ENCODE measurements at places on chromosomes 4 and X.

- DNase-seq, result no peak
These were observed 266.1 kb upstream of the GPC4 start for GRCh38 chrX:133681421-133681820.

DNA sequence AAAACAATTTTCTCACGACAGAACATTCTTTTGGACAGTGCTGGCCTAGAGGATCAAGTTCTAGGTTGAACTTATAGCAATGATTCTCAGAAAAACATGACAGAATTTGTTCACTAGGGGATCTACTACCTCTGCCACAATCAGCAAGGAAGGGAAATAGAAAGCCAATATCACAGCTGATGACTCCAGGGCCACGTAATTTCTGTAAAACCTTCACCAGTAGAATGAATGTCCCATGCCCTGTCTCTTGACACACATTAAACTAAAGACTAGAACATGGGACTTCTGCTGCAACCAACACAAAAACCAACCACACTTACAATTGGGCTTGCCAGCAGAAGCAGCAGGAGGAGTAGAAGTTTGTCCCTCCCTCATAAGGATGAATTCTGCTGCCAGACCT is 86.0 kb upstream of the NPFFR2 start:
- DNase-seq, result no peak

- no peak for DNase-seq
These were observed 32.6 kb upstream of the STOX2 start for GRCh38 chr4:183872531-183872930.

DNA sequence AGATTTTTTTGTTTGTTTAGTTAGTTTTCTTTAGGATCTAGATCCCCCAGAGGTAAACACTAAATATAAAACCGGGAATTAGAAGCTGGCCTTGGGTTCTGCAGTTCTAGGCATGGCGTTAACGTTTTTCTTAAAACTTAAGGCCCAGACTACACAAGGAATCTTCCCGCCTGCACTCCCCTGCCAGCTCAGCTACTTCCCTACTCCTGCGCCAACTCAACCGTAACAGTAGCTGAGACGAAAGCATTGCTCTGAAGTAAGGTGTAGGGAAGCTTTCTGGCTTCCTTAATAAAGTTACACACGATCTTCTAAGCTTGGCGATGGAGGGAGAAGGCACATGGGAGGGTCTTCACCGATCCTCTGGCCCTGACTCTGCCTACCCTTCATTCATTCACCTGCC is 37.1 kb downstream of the CPE start:
- no peak for DNase-seq

- DNase-seq, result no peak
These were observed 32.9 kb downstream of the PHKA2 start for GRCh38 chrX:18951032-18951431.

- no peak for DNase-seq
These were observed 8.2 kb downstream of the RTL3 start for GRCh38 chrX:78650906-78651437.

DNA sequence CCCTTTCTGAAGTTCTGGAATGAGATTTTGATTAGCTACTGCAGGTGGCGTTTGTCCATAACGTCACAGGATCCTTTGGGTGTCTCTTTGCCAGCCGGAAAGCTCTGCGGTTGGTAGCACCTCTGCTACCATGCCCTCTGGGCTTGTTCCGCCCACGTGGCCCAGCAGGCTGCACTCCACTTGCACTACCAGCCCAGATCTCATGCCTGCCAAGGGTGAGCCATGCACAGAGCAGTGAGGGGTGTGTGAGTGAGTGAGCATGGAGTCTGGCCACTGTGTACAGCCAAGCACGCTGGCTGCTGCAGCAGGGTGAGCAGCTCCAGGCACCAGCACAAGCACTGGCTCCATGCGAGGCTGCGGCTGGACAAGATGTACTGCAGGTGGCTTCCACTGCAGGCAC is 6.6 kb upstream of the HNRNPD start:
- no peak for DNase-seq

DNA sequence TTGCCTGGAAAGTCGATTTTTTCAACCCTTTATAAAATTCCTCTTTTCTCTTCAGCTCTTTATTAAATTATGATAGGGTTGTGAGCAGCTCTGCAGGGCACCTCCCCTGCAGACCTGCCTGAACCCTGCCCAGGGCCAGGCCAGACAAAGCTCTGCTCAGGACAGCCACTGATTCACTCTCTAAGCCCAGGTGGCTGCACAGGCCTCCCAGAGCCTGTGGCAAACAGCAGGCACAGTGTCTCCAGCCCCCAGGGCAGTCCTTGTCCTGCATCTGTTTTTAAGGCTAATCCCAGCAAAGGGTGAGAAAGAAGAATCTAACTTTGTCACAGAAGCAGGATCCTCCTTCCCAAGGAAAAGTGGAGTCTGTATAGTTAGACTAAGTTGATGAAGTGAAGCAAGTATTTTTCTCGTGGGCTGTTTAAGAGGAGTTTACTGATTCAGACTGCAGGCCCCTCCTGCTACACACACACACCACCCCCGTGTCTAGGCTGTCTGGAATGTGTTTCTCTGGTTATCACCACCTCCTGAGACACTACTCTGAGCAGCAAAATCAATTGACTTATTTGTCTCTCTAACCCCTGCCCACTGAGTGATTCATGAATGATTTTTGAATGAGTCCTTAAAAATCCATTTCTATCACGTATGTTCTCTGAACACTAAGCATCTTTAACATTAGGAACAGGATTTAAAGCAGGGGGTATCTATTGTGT is 101.7 kb downstream of the CHIC2 start:
- no peak for DNase-seq

GRCh38 chrX:53584891-53585290 is 101.6 kb downstream of the HUWE1 start:
- DNase-seq, result no peak

DNA sequence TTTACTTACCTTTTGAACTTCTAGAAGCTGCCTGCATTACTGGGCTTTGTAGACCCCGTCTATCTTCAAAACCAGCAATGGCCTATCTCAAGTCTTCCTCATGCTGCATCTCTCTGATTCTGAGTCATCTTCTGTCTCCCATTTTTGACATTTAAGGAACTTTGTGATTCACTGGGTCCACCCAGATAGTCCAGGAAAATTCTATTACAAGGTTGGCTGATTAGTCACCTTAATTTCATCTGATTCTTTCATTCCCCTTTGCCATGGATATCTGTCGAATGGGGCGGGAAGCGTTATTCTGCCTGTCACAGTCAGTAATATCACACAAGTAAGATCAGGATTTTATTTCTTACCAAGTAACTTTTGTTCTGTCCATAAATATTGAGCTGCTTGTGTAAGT is 618.0 kb downstream of the CCSER1 start:
- DNase-seq, result no peak

DNA sequence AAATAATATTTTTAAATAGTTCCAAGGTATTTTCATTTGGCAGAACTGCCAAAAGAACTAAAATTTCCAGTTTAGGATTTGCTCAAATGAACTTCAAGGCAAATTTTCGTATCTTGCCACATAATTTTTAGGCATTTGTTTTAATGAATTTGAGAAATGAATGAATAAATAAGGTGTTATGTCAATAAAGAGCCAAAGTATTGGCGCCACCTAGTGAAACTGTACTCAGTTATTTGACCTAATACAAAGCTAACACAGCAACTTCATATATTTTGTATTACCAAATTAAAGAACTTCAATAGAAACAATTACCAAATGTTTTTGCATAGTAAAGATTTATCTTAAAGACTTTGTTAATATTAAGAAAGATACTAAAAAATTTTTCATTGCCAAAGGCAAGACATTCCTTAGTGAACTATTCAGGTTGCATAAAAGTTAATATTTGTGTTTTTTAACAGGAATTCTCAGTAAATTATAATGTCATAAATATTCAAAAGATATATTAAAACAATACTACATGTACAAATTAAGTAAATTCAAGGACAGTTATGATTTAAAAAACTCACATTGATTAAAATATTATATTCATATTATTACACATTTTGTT is 50.3 kb downstream of the STPG2 start:
- DNase-seq, result no peak

- DNase-seq, result no peak
These were observed 25.7 kb downstream of the ARL9 start for GRCh38 chr4:56531149-56531770.

DNA sequence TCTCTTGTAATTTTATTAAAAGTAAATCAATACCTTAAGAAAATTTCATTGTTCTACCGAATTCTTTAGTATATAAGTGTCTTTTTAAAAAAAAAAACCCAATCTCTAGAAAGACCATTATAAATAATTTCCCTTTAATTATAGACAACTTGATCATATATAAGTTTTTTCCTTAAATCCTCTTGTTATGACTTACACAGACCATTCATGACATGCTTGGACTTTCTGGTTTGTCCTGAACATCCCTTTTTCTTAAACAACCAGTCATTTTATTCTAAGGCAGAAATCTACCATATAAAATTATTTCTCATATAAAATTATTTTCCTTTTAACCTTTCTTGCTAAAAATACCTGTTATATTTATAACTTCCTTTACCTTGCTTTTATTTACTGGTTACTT is 15.4 kb upstream of the FHDC1 start:
- DNase-seq, result no peak

- no peak for DNase-seq
These were observed 133.2 kb upstream of the ADAMTS3 start for GRCh38 chr4:72701987-72702819.

GRCh38 chr4:972651-973424 is 531 bp downstream of the DGKQ start:
- DNase-seq, result no peak

DNA sequence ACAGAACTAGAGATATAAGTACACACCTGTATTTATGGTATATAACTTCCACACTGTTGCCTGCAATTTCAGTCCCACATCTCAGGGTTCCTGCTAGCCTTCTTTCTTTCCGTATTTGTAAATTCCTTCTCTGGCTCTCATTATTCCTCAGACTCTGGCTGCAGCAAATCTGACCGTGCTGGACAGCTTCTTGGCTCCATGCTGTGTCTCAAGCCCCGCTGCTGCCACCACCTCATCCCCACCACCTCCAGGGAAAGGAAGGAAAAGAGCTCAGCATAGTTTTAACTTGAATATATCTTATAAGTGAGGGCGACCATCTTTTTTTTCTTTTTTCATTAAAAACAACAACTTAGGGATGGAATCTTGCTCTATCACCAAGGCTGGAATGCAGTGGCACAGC is 155.6 kb upstream of the CXCL13 start:
- no peak for DNase-seq

DNA sequence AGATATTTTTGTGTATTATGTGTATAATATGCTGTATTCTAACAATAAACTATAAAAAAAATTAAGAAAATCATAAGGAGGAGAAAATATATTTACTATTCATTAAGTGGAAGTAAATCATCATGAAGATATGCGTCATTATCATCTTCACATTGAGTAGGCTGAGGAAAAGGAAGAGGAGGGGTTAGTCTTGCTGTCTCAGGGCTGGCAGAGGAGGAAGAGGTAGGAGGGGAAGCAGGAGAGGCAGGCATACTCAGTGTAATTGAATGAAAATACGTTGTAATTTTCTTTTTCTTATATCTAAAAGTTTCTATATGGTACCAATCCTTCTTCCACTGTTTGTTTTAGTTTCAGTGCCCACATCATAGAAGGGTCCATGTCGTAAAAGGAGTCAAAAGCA is 9.8 kb upstream of the TMEM185A start:
- DNase-seq, result no peak

DNA sequence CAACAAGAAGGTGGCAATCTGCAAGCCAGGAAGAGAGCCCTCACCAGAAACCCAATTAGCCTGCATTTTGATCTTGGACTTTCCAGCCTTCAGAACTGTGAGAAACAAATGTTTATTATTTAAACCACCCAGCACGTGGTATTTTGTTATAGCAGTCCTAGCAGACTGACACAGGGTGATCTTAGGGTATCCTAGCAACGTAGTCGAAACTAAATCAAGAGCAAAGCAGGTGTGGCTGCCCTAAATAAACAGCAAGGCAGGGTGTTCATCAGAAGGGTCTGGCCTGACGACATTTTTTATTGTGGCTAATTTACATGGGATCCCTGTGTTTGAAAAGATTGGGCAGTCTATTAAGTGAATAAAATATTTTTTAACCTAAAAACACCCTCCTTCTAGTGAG is 198.8 kb downstream of the VEGFC start:
- no peak for DNase-seq

GRCh38 chr4:1098311-1098925 is 14.9 kb downstream of the RNF212 start:
- DNase-seq, result peak; percentile 6

GRCh38 chr4:2402941-2403340 is 15.5 kb downstream of the ZFYVE28 start:
- DNase-seq, result no peak

- no peak for DNase-seq
These were observed 314.2 kb upstream of the PUDP start for GRCh38 chrX:7462110-7462509.

GRCh38 chr4:35982318-35982717 is 262.0 kb downstream of the ARAP2 start:
- DNase-seq, result no peak

GRCh38 chr4:3417448-3417847 is 24.3 kb upstream of the HGFAC start:
- no peak for DNase-seq

DNA sequence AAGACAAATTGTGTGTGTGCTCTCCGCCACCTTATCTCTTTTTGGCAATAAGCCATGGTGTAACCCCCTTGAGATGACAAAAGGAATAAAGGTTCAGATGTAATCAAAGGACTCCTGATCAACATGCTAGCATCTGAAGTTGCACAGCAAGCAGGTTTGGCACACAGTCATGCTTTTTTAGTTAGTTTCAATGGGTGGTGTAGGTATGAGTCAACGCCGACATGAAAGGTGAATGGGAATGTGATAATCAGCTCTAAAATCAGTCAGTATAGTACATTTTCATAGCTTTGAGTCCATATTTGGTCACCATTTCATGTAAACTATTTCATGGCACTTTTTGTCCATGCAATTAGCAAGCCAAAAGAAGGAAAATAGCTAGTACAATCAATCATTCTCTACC is 50.4 kb upstream of the ETNPPL start:
- DNase-seq, result no peak

- DNase-seq, result no peak
These were observed 11.8 kb upstream of the PDGFC start for GRCh38 chr4:156983366-156983765.

DNA sequence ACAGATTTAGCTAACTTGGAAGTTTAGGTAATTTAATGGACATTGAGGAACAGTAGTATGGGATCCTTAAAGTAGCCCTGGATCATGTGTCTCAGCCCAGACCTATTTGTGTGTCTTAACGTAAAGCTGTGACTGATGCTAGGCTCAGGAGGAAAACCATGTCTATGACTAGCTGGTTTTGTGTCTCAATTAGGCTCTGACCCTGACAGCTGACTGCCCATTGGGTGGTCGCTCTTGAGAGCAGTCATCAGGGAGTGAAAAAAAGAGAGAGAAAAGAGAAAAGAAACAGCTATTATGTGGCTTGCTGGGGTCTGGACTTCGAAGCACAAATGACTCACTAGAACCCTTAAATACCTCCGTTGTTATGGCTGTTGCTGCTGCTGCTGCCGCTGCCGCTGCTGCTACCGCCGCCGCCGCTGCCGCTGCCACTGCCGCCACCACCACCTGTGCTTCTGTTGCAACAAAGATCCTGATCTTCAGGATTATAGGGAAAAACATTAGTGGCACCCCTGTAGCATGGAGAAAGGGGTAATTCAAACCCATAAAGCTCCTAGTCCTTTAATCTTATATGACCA is 70.7 kb downstream of the GSPT2 start:
- DNase-seq, result no peak

GRCh38 chrX:13026877-13027652 is 17.4 kb downstream of the FAM9C start:
- DNase-seq, result no peak

- no peak for DNase-seq
These were observed 157.1 kb downstream of the CPXCR1 start for GRCh38 chrX:88903989-88904718.

Data from liver (tissue), 10 donors.